Hippocampal formation (tissue), 2 donors: ENCODE measurements at places on chromosomes 2 and 18.

DNA sequence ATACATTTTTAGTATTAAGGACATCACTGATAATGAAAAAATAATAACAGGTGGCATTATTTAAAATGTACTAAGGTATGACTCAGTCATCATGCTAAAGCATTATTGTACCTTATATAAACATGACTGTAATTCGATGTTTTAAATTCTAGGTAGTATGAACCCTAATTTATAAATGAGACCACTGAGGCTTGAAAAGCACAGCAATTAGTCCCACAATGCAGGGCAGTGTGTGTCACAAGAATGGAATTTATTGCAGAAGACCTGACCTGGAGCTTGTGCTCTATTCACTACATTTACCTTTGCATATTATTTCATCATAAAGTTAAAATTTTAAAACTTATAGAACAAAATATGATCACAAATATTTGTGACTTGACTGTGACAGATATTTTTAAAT is 358.5 kb upstream of the DSEL start:
- DNase-seq: no peak

- no peak for DNase-seq
Observed at GRCh38 chr2:219056176-219056895, 4.4 kb downstream of the IHH start.

- DNase-seq: no peak
Observed at GRCh38 chr2:45826884-45827635, 175.6 kb downstream of the PRKCE start.

DNA sequence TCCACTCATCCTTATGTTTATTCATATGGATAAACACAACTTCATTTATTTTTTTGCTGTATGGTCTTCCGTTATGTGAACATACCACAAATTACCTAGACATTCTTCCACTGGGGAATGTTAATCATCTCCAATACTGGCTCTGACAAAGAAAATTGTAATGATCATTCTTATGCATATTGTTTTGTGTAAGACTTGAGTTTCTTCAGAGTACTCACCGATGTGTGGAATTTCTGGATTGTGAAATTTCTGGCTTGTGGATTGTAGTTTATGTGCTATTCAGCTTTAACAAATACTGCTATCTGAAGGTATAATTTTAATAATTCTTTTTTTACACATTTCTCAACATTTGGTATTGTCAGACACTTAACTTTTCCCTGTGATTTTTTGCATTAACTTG is 212.2 kb upstream of the THUMPD2 start:
- no peak for DNase-seq

GRCh38 chr18:1846640-1847039 is 724.7 kb downstream of the METTL4 start:
- no peak for DNase-seq

- no peak for DNase-seq
Observed at GRCh38 chr2:113080134-113080533, 12.4 kb downstream of the IL1F10 start.

GRCh38 chr2:174340400-174341292 is 5.9 kb downstream of the SP9 start:
- no peak for DNase-seq

GRCh38 chr2:120454654-120455385 is 108.9 kb downstream of the INHBB start:
- DNase-seq: no peak

GRCh38 chr2:240712121-240712520 is 20.5 kb downstream of the AQP12A start:
- DNase-seq: no peak

DNA sequence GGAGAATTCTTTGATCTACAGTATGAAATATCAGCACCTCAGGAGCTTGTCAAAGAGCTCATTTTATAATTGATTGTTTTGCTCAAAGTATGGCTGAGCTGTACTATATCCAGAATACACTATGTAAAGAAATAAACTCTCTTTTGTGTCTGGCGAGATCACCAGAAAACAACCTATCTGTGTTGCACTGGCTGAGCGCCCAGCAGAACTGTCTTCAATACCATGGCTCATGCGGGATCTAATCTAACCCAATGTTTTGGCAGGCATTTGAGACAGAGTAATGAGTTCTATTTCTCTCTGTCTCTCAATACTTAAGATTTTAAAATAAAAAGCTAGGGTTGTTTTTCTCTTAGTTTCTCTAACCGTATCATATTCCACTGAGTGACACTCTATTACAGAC is 192.4 kb downstream of the L3MBTL4 start:
- peak; percentile 3 for DNase-seq

GRCh38 chr18:70781860-70782453 is 493.1 kb downstream of the SOCS6 start:
- DNase-seq: peak; percentile 49

DNA sequence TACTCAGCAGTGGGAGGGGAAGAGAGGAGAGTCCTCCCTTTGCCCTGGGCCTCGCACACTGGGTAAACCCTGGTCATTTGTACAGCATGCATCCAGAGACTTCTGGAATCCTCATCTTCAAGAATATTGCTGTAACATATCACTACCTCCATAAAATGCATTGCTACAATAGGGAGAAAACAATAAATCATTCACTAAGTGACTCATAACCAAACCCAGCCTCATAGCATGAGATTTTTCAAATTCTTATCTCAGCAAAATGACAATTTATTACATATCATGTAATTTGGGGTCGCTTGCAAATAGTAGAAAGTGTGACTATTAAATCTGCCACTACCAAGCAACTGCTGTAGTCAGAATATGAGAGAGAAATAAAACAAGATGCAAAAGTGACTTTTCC is 189.4 kb downstream of the ALK start:
- DNase-seq: no peak
